ENCODE measurements at places on chromosomes 16 and 17.

GRCh38 chr17:40471846-40472732 lies 28.8 kb downstream of the IGFBP4 start:
- no peak for DNase-seq

GRCh38 chr16:30383521-30383920 lies 1.2 kb upstream of the SEPTIN1 start:
- no peak for DNase-seq

DNA sequence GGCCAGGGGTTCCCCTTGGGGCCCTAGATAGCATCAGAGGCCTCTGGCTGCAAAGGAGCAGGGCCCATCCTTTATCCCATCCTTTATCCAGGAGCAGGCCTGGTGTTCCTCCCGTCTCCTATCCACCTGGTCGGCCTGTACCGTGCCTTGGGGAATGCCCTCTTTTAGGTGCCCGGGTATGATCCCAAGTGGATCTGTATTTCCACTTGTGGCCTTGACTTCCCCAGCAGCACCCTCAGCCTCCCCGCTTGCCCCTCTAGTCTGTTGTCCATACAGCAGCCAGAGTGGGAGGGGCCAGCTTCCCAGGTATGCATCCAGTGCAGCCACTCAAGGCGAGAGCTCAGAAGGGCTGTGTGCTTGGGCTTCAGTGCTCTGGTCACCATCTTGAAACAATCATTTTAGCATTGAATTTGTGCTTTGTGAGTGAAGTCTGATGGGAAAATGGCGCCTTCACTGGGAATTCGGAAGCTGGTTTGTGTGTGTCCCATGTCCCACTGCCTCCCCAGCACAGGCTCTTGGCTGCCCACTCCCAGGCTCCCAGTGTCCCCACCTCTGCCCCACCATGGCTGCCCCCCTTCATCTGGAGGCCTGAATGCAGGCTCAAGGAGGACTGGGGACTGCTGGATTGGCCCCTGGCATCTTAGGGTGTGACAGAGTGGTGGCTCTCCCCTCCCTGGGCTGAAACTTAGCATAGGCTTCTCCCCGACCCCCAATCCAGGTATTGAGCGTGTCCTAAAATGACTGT lies 3.3 kb upstream of the RNF112 start:
- DNase-seq, result no peak

GRCh38 chr17:79938336-79939093 lies 97.2 kb downstream of the TBC1D16 start:
- DNase-seq, result no peak

DNA sequence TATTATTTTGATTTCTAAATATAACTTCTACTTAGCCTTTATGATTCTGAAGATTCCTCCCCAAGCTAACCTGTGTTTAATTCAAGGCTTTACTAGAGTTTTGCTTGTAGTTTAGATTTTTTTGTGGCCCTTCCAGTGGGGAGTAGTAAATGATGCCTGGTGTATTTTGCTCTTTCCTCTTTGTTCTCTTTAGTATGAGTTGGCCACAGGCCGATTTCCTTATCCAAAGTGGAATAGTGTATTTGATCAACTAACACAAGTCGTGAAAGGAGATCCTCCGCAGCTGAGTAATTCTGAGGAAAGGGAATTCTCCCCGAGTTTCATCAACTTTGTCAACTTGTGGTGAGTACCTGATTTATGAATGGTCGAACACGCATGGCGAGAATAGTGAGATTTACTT lies 108.3 kb downstream of the MAP2K4 start:
- DNase-seq, result no peak

- no peak for DNase-seq
These were observed 810.6 kb downstream of the CDH11 start for GRCh38 chr16:64311241-64311640.

DNA sequence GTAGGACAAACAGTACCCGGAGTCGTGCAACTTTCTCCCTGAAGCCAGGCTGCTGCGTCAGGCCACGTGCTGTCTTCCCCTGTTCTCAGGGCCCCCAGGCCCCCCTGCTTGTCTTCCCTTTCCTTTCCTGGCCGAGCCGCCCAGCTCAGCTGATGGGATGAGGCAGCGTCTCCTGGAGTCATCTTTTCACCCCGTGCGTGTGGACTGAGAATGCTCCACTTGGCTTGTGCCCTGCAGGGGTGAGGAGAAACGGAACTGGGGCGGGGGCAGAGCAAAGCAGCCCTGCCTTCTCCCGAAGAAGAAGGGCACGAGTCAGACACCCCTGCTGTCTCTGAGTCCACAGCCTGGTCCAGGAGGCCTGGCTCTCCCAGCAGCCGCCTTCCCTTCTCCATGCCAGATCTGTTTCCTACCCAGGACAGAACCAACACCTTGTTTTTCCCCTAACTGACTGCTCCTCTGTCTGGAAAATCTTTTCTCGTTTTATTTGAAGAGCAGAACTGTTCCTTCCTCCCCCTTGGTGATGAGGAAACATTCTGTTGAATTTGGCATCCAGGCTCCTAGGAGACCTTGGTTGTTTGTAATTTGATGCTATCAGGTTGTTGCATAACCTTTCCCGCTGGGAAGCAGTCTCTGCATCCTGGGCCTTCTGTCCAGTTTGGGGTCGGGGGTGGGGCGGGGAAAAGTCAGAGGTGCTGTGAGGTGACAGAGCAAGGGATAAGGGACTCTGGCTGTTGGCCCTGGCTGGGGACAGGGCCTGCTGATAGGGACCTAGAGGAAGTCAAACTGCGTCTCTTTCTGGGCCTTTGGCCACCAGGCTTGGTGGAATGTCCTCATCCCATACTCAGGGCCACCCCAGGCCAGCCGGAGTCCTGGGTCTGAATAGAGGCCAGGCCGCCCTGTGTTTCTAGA lies 78.8 kb downstream of the WIPI1 start:
- DNase-seq, result peak; percentile 99

DNA sequence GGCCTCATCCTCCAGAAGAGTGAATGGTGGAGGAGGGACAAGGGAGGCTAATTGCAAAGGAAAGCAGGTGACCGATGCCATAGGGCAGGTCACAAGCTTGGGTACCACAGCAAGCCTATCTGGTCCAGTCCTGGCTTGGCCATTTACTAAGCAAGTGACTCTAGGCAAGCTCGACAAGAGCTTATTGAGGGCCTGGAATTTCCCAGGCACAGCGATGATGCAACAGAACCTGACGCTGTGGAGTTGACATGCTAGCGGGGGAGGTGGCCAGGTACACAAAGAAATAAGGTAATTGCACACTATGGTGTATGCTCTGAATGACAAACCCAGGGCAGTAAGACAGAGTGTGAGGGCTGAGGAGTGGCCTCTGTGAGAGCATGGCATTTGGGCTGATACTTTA lies 98.5 kb downstream of the PGS1 start:
- no peak for DNase-seq

DNA sequence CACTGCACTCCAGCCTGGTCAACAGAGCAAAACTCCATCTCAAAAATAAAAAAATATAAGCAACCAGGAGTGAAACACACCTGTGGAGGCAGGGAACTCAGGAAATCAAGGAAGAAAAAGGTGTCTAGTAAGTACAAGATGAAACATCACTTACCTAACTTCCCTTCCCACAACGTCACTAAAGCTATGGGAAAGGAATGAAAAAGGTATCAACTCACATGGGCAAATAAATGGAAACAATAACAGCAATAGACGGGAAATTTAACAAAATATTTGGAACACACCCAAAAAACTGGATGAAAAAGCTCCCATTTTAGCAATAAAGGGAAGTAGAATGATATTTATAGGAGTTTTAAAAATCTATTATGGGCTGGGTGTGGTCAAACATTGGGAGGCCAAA lies 31.1 kb downstream of the DDX19A start:
- no peak for DNase-seq

GRCh38 chr17:77184474-77184873 lies 43.7 kb downstream of the SEC14L1 start:
- DNase-seq, result no peak

- no peak for DNase-seq
These were observed 543.7 kb upstream of the CDH11 start for GRCh38 chr16:65665586-65665985.

- no peak for DNase-seq
These were observed 5.8 kb downstream of the TRAF4 start for GRCh38 chr17:28749516-28750177.

- no peak for DNase-seq
These were observed 1.0 kb downstream of the MTMR4 start for GRCh38 chr17:58513267-58513964.

DNA sequence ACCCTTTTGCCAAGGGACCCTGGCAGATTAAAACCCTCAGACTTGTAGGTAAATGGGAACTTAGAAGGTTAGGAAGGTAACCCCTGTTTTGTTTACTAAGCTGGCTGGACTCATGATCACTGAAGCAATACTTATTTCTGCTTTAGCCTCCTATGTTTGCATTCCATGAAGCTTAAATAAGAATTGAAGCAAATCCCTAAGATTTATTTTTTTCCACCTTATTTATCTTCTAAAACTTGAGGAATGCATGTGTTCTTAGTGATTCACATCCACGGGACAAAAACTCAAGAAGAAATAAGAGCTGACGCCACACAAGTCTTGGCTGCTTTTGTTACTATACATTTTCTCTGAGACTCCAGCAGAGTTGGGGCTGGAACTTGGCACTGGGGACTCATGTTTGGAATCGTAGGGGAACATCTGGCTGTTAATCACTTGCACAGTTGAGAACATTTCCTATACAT lies 35.5 kb downstream of the CLUAP1 start:
- DNase-seq, result no peak

DNA sequence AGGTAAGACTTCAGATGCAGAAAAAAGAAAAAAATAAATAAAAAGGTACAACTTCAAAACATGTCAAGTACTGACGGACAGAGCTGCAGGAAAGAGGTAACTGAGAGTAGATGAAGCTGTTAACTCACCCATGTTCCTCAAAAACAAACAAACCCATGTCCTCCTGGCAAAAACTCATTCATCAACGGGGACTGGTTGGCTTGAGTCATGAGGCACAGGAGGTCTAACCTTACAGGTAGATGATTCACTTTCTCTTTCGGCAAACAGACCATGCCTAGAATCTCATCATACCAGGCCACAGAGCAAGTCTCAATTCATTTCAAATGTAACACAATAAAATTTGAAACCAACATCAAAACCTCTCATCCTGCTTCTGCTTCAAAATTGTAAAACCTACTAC lies 12.3 kb upstream of the FASN start:
- no peak for DNase-seq

DNA sequence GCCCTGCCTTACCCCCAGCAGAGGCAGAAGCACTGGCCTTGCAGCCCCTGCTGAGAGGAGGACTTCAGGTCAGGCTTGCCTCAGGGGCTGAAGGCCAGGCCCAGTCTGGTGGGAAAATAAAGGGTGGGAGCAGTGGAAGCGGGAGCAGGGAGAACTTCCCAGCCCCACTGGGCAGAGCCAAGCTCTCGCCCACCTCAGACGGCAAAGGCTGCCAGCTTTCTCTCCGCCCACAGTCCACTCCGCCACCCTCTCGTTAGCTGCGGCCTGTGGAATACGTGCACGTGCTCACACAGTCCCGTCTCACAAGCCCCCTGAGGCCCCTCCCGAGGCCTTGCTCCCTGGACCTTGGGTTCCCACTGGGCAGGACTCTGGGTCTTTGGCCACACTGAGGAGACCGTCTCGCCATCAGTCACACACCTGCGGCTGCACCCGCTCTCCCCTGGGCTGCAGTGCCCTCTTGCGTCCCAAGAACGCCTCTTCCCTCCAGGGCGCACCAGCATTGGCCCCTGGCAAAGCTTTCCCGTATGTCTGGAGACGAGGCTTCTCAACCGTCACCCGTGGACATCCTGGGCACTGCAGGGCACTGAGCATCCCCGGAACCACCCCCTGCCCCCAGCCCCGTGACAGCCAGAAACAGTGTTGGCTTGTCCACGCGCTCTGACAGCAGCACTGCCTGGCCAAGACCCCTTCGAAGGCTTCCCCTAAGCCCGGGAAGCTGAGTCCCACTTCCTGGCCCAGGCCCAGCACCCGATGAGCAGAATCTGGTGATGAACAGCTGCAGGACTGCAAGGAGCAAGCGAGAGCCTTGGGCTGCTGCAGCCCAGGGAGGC lies 8.3 kb downstream of the MRPL28 start:
- no peak for DNase-seq

DNA sequence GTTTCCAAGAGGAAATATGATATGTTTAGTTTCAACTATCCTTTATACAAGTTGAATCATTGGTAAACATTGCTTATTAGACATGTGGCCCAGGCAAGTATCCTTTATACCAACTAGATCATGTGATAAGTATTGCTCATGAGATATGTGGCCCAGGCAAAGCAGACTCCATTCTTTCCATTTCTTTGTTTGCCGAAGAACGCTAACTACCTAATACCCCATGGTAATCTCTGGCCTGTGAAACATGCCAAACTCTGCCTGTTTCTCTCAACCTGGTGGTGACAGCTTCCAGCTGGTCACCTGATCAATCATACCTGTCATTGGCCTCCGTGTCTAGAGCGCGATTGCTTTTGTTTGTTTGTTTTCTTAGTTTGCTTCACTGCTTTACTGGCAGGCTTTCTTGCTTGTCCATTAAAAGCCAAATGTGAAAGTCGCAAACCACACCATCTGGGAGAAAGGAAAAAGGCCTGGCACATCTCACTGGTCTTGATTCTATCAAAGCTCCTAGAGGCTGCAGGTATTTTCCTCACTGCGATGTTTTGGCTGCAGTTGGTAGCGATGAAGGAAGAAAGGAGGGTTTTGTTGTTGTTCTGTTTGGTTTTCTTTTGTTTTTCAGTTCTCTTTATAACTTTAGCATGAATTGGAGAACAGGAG lies 686.2 kb downstream of the KCNJ2 start:
- DNase-seq, result no peak

- DNase-seq, result no peak
These were observed 64.4 kb downstream of the PARN start for GRCh38 chr16:14565688-14566025.

- no peak for DNase-seq
These were observed 1.7 kb downstream of the AOC2 start for GRCh38 chr17:42845918-42846593.

DNA sequence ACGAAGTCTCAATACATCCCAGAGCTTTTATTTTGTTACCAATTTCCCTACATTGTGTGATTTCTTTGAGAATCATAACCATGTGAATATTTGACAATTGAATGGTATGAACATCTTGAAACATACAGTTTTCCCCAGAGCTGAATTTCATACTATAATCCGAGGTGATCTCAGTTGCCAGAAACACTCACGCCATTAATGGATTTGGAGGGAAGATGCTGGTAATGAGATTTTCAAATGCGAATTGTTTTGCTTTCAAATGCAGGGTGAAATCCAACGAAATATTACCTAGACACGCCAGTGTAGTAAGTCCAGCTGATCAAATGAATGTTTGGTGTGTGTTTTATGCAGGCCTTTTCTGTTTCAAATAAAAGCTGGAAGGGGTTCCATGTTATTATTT lies 277.8 kb upstream of the CDH5 start:
- DNase-seq, result no peak

- no peak for DNase-seq
These were observed 51.6 kb downstream of the PRMT7 start for GRCh38 chr16:68362262-68362913.

DNA sequence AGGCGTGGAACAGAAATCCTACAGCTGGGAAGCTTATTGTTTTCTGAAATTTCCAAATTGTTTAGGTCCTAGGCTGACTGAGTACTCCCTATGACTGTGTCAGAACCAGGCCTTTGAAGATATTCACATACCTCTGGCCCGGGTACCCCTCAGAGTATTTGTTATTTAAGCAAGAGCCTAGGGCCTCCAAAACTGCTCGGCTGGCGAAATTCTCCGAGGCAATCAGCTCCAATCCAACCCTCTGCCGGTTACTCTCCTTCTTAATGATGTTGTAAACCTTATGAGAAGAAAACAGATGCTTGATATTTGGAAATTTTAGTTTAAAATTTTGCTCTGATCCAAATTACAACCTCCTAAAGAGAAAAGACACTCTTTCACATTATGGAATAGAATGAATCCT lies 9.8 kb downstream of the SHMT1 start:
- DNase-seq, result no peak

All from brain pericyte (primary cell).